ENCODE measurements at places on chromosomes 5 and 9.
A peak's percentile ranks its signal among the peaks of the same experiment; 100 is the strongest.

GRCh38 chr5:67154556-67155206, 41.9 kb downstream of the CD180 start:
- no peak for DNase-seq

- no peak for DNase-seq
These were observed 55.4 kb downstream of the ADAMTS2 start for GRCh38 chr5:179289756-179290385.

GRCh38 chr9:116697887-116698286, 10.8 kb downstream of the TRIM32 start:
- DNase-seq, result no peak

DNA sequence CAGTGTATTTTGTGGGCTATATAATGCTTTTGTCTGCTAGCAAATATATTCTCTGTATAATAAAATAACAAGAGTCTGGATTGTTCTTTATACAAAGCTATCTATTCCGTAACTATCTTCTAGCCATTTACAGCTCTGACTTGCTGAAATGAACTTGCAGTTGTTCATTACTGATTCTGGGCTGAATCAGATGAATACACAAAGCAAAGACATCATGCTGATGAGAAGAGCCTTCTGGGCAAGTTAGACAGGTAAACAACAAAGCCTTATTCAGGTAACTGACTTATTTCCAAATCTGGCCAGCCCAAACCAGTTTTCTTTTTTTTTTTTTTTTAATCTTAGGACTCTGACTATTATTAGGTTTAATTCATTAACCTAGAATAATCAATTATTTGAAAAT, 255.5 kb downstream of the KIAA0825 start:
- no peak for DNase-seq

GRCh38 chr5:126383776-126384175, 39.4 kb upstream of the GRAMD2B start:
- no peak for DNase-seq

DNA sequence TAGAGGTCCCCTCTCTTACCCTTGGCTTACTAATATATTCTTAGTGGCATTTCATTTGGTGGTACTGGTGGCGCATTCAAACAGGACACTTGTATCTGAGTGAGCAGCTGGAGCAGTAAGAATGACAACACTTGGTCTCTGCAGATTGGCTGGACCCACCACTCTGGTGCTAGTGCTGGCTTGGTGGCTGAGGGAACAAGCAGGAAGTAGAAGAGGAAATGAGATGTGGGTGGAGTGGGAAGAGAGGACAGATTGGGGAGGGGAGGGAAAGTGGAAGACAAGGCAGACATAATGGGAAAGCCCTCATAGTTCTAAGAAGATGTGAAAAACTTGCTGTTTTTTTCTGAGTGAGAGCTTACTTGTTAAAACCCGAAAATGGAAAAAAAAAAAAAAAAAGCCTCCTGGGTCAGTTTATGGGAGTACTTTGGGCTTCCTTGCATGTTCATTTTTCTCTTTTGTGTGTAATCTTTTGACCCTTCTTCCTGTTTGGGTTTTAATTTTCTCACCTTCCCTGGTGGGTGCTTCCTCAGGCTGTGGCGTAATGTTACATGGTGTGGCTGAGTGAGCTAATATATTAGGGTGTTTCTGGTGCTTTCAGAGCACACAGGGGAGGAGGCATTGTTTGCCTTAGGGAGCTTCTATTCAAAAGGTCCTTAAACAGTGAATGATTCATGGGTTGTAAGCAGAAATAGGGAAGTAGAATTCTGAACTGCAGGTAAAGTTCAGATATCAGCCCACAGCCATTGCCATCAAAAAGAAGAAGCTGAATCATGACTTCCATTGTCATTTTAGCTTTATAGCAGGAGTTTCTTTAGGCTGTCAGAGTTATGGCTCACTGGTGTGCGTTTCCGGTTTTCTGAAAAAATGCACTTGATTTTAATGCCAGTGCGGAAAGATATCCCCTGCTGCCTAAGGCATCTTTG, 52.3 kb downstream of the TLE4 start:
- peak; percentile 42 for DNase-seq

- no peak for DNase-seq
These were observed 25.5 kb downstream of the FOXI1 start for GRCh38 chr5:170131235-170131634.

DNA sequence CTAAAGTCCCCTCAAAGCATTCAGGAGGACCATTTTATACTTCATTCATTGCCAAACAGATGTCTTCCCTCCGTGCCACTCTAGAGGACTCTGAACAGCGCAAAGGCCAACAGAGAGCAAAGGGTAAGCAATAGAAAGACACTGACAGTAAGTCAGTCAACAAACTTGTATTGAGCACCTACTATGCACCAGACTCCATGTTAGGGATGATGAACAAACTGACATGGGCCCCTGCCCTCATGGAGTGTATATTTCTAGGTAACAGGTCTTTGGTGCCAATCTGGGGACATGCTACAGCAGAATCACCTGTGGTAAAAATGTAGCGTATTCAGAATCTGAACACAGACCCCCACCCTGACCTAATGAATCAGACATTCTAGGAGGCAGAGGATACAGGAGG, 3.5 kb upstream of the ACO1 start:
- DNase-seq, result no peak
